ENCODE measurements at places on chromosomes 6 and 20.
A peak's percentile ranks its signal among the peaks of the same experiment; 100 is the strongest.

GRCh38 chr6:110063594-110064263 is 85.6 kb downstream of the GPR6 start:
- no peak for DNase-seq

- no peak for DNase-seq
Measured at GRCh38 chr20:5000263-5001173, 792 bp downstream of the SLC23A2 start.

GRCh38 chr20:31684153-31685015 is 38.3 kb downstream of the BCL2L1 start:
- no peak for DNase-seq

GRCh38 chr20:39785252-39785917 is 823.2 kb downstream of the DHX35 start:
- no peak for DNase-seq

DNA sequence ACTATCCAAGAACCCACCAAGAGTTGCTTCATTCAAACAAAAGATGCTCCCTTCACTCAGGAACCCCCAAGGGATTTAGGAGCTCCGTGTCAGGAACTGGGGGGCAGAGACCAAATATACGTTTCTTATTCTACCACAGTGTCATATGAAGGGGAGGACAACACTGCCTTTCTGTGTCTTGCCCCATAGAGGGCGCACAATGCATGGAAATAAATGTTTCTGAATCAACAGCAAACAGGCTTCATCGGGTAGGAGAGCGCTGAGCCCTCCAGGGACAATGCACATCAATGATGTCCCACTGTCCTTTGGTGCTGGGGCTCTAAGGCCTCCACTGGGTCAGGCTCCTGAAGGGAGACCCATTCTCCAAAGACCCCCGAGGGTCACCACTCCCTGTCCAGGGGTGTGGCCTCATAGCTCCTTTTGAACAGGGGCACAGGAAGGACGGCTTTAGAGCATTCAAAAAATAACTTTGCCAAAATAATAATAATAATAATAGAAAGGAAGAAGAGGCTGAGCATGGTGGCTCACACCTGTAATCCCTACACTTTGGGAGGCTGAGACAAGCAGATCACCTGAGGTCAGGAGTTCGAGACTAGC is 31.1 kb downstream of the PLG start:
- peak; percentile 1 for DNase-seq

DNA sequence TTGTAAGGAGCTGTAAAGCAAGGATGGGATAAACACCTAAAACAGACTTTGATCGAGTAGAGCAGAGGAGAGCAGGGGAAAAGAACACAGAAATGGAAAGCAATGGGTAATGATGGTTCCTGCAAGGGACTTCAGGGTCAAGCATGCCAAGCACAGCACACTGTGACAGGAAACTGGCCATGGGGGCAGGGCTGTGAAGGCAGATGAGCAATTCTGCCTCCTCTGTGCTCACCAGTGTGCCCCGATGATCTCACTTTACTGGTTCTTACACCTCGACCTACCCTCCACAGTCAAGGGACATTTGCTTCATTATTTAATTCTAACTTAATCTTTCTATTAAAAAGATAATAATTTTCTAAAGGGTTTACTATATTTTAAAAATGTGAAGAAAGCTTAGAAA is 21.6 kb upstream of the MYB start:
- DNase-seq, result no peak

DNA sequence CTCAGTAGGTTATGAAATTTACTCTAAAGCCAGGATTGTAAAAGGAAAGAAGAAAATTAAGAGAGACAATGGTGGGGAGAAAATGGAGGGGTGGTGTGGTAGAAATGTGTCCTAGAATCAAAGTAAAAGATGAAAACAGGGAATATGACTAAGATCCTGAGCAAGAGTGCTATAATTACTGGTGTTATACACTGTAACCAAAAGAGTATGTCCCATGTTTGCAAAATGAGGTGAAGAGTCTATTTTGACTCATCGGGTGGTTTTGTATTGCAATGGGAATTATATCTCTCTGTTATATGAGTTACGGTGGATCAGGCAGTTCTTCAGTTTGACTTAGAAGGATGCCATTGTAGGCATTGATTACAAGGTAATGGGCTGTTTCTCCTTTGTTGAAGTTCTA is 8.5 kb downstream of the L3MBTL3 start:
- no peak for DNase-seq

- DNase-seq, result no peak
Measured at GRCh38 chr6:21648475-21649050, 55.0 kb downstream of the SOX4 start.

- no peak for DNase-seq
Measured at GRCh38 chr20:62421716-62421990, 5.7 kb downstream of the RBBP8NL start.

GRCh38 chr6:73156793-73157767 is 68.2 kb downstream of the KHDC1L start:
- DNase-seq, result no peak

DNA sequence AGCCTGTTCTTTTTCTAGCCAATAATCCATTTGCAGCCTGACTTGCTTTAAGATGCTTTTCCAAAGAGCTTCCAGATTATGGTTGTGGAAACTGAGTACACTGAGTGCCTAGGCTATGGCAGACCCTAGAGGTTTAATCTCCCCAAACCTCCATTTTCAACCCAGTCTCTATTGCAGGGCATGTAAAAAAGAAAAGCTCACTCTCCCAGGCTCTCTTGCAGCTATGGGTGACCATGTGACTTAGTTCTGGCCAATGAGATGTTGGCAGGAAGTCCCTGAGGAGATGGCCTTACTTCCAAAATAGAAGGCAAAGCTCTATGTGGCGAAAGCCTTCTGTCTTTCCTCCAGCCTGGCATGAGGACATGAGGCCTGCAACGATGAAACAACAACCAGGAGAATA is 3.8 kb downstream of the PDRG1 start:
- no peak for DNase-seq

Data from NCI-H446 (cell line).